ENCODE measurements at places on chromosomes 4 and X. TPM values are rescaled to one million over a fixed set of nuclear protein-coding genes. Genes with fewer than 3 reads are reported as not detected.

GRCh38 chrX:101051153-101051548 lies 760 bp downstream of the TRMT2B start:
- peak overlapping the region; percentile 81 for H3K27ac ChIP-seq

GRCh38 chr4:76989391-76990061 lies 40.0 kb downstream of the SEPTIN11 start:
- no peaks in the 10 kb centered on the region for H3K36me3 ChIP-seq
- H3K27ac ChIP-seq, result no peak overlapping the region
- no peak for DNase-seq
- H3K27me3 ChIP-seq, result no peaks in the 10 kb centered on the region
- peaks cover 28% of the 10 kb centered on the region for H3K4me1 ChIP-seq
- no peak overlapping the region for H3K4me3 ChIP-seq

DNA sequence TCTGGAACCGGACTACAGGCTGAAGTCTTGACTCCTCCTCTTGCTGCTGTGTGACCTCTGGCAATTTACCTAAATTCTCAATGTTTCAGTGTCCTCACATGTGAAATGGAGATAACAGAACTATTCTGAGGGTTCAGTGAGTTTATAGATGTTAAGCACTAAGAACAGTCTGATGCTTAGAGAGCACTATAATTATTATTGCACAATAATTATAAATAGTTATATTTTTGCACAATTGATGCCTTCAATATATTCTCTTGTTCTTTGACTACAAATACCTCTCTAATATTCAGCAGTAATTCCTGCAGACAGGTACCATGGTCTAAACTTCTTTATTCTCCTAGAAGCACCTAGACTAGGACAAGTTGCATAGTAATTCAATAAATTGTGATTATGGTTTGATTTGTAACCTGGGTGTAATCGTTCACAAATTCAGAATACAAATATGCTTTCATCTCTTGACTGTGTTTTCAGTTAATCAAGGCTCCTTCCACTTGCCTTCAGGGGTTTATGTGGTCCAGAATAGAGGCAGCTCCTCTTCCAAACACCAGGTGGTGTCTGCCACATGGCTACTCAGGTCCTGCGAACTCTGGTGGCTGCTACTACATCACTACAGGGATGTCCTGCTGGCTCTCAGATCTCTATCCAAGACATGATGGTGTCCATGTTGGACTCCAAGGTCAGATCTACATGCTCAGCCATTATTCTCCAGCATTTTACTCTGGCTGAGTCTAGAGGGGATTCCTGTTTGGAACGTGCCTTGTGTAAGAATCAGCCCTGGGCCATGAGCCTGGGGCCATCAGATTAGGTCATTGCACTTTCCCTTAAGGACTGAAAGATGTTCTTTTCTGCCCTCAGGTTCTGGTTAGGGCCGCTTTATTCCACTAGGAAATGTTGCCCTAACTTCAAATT lies 103.4 kb downstream of the QRFPR start:
- H3K27ac ChIP-seq, result no peak overlapping the region
- DNase-seq, result no peak
- H3K4me3 ChIP-seq, result no peak overlapping the region
- H3K27me3 ChIP-seq, result no peaks in the 10 kb centered on the region

SETD7 gene
- total RNA-seq, result 60.6 TPM

DNA sequence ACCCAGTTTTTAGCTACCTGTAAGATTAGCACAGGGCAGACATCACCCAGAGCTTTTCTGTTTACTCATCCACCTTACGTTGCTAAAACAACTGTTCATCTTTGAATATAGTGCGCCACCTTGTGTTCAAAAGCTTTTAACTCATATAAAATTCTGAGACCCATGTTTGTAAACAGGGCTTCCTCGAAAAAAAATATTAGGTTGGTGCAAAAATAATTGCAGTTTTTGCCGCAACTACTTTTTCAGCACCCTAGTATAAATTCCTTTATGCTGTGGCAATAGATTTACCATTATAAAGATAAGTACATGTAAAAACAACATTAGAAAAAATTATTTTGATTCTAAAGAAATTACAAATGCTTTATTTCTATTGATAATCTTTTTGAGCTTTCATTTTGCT lies 147.9 kb downstream of the LRBA start:
- no peak overlapping the region for H3K27ac ChIP-seq
- H3K4me3 ChIP-seq, result no peak overlapping the region
- DNase-seq, result no peak
- H3K36me3 ChIP-seq, result no peaks in the 10 kb centered on the region
- no peaks in the 10 kb centered on the region for H3K27me3 ChIP-seq

TASL gene
- total RNA-seq, result 0.33 TPM

CTAG1B gene
- total RNA-seq, result not detected

NPY2R gene
- 0.39 TPM for total RNA-seq

- no peak overlapping the region for H3K4me3 ChIP-seq
- H3K27ac ChIP-seq, result no peak overlapping the region
- H3K4me1 ChIP-seq, result no peaks in the 10 kb centered on the region
Measured at GRCh38 chrX:41382714-41383645, 49.0 kb downstream of the DDX3X start.

- H3K27me3 ChIP-seq, result no peaks in the 10 kb centered on the region
- no peaks in the 10 kb centered on the region for H3K4me1 ChIP-seq
- no peaks in the 10 kb centered on the region for H3K36me3 ChIP-seq
- DNase-seq, result no peak
Measured at GRCh38 chr4:69038582-69038981, 57.7 kb upstream of the UGT2B7 start.

GRCh38 chr4:114366368-114366767 lies 232.2 kb upstream of the UGT8 start:
- no peak overlapping the region for H3K27ac ChIP-seq
- DNase-seq, result no peak
- H3K36me3 ChIP-seq, result no peaks in the 10 kb centered on the region
- peaks cover 14% of the 10 kb centered on the region for H3K4me1 ChIP-seq
- no peaks in the 10 kb centered on the region for H3K27me3 ChIP-seq

GRCh38 chrX:53631156-53631555 lies 55.4 kb downstream of the HUWE1 start:
- H3K36me3 ChIP-seq, result peaks cover 72% of the 10 kb centered on the region
- H3K4me1 ChIP-seq, result no peaks in the 10 kb centered on the region
- no peak overlapping the region for H3K4me3 ChIP-seq
- DNase-seq, result no peak
- H3K27ac ChIP-seq, result no peak overlapping the region

DNA sequence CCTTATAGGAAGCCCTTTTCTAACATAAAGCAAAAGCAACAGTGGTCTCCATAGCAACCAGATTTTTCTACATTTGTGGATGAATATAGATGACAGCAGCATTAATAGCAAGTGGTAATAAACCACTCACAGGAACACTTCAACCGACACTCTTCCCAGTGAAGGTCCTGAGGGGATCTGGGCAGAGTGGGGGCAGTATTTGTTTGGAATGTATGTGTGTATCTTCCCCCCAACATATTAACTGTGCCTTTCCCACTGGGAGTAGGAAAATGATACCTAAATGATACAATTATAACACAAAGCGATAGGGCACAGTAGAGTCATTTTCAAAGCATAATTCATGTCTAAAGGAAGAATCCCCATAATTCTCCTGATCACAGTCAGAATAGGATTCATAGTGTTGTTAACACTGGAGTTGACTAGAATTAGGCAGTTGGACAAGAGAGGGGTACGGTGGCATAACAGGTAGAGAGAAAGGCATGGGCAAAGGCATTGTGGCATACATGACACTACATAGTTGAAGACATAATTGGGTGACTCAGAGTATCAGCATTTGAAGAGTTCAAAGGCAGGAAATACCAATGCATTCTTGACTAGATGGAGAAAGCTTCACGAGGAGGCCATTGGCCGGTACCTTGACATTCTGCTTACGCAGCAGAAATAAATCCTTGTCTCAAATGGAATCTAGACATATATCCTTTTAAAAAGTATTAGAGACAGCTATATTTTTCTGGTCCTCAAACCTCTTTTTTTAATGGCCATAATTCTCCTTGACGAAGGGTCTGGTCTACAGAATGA lies 15.2 kb downstream of the CAPN6 start:
- H3K27me3 ChIP-seq, result no peaks in the 10 kb centered on the region
- no peak for DNase-seq
- H3K27ac ChIP-seq, result no peak overlapping the region
- H3K36me3 ChIP-seq, result no peaks in the 10 kb centered on the region
- no peak overlapping the region for H3K4me3 ChIP-seq
- no peaks in the 10 kb centered on the region for H3K4me1 ChIP-seq

MXD4 gene
- 41.9 TPM for total RNA-seq

GRCh38 chr4:21697583-21697982 lies 251.0 kb downstream of the KCNIP4 start:
- H3K4me3 ChIP-seq, result no peak overlapping the region
- no peak for DNase-seq
- H3K27me3 ChIP-seq, result no peaks in the 10 kb centered on the region
- no peaks in the 10 kb centered on the region for H3K36me3 ChIP-seq

DNA sequence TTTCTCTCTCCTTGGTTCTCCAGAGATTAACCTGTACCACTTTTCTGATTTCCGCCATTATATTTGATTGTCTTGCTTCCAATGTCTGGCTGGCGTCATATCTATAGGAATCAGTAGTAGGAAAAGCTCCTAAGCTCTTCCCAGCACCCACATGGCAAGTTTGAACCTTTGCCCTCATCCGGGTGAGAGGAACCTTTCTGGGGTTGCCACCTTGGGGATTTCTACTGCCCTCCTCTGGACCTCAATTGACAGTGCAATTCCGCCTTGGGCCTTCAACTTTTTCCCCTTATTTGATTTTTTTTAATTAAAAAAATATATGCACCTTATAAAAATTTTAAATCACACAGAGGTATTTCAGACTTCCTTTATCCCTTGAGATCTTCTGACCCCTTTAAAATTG lies 2.0 kb upstream of the CXorf66 start:
- no peak overlapping the region for H3K4me3 ChIP-seq
- H3K27ac ChIP-seq, result no peak overlapping the region
- no peak for DNase-seq
- H3K4me1 ChIP-seq, result peaks cover 5% of the 10 kb centered on the region

GRCh38 chrX:631802-632365 lies 1.3 kb downstream of the SHOX start:
- peak; percentile 77 for DNase-seq
- no peak overlapping the region for H3K4me3 ChIP-seq
- no peaks in the 10 kb centered on the region for H3K27me3 ChIP-seq
- H3K27ac ChIP-seq, result no peak overlapping the region

Measured in esophagus muscularis mucosa (tissue), 4 donors.